ENCODE measurements at places on chromosomes 2 and 18. TPM values are rescaled to one million over a fixed set of nuclear protein-coding genes. Genes with fewer than 3 reads are reported as not detected.

GRCh38 chr2:235614900-235615712 is 121.3 kb downstream of the AGAP1 start:
- DNase-seq = no peak

- DNase-seq = no peak
Observed at GRCh38 chr2:118805064-118805690, 42.3 kb downstream of the EN1 start.

DNA sequence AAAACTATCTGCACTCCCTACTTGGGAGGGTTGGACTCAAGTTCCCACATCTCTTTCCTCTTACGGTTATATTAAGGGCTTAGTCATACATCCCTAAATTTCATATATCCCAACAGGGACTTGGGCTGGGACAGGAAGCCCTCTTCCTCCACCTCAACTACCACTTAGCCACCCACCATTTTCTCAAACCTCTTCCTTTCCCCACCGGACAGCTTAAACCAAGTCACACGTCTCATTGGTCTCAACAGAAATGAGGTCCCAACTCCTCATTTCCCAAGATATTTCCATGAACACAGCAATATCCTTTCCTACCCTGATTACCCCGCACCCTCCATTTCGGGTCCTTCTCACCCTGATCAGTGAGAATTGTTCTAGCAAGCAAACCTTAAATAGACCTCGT is 736 bp downstream of the ZSCAN30 start:
- no peak for DNase-seq

DNA sequence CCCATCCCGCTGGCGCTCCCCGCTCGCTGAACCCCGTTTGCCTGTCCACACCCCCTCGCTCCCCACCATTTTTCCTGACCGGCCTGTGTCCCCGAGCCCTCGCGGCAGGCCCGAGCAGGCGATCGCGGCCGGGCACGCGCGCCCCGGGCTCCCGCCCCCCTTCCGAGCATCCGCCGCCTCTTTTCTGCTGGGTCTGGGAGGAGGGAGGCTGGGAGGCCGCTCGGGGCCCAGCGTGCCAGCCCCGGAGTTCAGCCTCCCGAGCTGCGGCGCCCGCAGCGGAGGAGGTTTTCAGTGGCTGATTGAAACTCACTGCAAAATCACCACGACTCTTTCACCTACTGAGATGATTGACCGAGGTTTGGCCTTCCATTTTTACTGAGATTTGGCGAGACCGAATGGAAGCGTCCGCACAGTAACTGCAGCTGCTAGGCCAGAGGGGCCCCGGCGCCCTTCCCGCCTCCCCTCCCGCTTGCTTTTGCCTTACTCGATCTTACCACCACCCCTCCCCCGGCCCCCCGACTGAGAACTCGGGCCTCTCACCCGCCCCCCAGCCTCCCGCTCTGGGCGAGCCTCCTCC is 4.8 kb downstream of the SOX11 start:
- DNase-seq = no peak

GRCh38 chr2:201116959-201117734 is 1.2 kb downstream of the CFLAR start:
- peak; percentile 67 for DNase-seq

- no peak for DNase-seq
Observed at GRCh38 chr2:224894356-224894755, 147.9 kb downstream of the DOCK10 start.

DNA sequence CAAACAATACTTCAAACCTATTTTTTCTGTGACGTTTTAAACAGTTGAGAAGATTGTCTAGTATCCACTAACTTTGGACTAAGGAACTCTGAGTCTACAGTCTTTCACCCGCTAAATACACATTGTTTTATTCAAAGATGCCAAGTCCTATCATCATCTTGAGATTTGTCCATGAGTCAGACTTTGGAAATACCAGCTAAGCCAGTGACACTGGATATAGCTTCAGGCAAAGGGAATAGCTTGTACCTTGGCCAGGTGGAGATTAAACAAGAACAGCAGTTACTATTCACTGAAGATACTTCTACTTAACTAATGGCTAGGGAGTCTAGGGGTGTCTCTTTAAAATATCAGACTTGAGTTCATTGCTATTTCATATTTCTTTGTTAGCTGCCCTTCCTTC is 137.5 kb downstream of the COMMD1 start:
- no peak for DNase-seq

DNA sequence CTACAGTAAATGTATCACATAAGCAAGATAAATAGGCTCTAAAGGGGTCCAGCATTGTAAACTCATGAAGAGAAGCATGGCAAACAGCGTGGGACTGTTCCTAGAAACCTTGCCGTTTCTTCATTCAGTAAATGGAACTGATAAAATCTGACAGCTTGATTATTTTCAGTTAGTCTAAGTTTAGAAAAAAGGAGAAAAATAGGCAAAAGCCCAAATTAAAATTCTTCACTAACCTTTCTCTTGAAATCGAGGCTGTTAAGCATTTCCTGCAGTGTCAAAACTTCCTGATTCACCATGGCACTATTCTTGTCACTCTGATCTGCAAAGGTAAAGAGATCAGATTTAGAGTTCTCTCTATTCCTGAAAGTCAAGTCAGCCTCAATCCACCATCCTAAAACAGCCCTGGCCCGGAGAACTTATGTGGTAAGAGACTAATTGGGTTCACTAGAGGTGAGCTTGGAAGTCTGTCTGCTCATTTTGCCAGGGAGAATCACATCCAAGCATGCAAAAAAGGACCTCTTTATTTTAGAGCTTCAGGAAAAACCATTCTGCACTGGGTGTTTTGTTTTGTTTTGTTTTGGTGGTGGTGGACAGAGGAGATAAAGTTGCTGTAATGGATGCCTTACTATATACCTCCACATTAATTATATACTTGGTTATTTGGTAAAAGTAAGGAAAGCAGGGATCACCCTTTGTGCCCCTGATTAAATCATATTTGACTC is 52.4 kb upstream of the STAT1 start:
- no peak for DNase-seq

DNA sequence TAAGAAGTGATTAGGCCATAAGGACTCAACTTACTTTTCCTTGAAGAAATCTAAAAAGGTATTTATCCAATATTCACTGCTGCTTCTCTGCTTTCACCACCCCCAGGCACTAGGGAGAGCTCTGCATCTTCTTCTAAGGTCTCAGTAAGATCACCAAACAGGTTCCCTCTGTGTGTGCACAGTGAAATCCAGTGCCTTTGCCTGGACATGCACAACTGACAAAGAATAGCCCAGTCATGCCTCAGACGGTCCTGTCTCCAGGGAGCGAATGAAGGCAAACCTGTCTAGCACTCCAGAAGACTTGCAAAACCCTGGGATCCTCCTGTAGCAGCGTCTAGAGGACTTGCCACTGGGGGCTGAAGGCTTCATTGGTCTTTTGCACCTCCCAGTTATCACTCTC is 344.5 kb upstream of the LRATD1 start:
- DNase-seq = no peak

DNA sequence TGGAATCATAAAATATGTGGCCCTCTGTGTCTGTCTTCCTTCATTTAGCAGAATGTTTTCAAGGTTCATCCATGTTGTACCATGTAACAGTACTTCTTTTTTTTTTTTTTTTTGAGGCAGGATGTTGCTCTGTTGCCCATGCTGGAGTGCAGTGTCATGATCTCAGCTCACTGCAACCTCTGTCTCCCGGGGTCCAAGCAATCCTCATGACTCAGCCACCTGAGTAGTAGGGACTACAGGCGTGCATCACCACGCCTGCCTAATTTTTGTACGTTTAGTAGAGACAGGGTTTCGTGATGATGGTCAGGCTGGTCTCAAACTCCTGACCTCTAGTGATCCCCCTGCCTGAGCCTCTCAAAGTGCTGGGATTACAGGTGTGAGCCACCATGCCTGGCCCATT is 31.2 kb downstream of the RAB1A start:
- no peak for DNase-seq

- DNase-seq = no peak
Observed at GRCh38 chr2:235279965-235280364, 213.9 kb upstream of the AGAP1 start.

- no peak for DNase-seq
Observed at GRCh38 chr2:72927619-72928550, 10.6 kb downstream of the EMX1 start.

DNA sequence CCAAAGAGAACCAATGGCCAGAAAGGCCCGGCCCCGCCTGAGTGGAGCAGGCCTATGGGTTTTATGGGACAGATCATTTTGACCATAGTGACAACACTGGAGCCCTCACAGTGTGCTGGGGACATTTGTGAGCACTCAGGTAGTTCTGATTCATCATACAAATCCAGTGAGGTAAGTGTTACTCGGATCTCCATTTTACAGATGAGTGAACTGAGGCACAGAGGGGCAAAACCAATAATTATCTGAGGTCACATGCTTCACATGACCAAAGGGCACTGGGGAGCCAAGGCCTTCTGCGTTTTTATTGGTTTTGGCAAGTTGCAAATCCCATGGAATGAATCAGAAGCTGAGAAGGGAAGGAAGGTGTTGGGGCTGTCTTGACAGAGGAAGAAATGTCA is 111.5 kb upstream of the MGAT5 start:
- DNase-seq = no peak

PTH2R gene
- polyA plus RNA-seq = 36.6 TPM

TXNL1 gene
- polyA plus RNA-seq = 112 TPM

DPP4 gene
- polyA plus RNA-seq = 156 TPM

L3MBTL4 gene
- polyA plus RNA-seq = 5.7 TPM

RIT2 gene
- polyA plus RNA-seq = not detected

TMEM37 gene
- polyA plus RNA-seq = 59.8 TPM

MRPL33 gene
- polyA plus RNA-seq = 183 TPM
